Endothelial cell of umbilical vein (primary cell): ENCODE measurements at places on chromosomes 7 and 10. TPM values are rescaled to one million over a fixed set of nuclear protein-coding genes. Genes with fewer than 3 reads are reported as not detected.

DNA sequence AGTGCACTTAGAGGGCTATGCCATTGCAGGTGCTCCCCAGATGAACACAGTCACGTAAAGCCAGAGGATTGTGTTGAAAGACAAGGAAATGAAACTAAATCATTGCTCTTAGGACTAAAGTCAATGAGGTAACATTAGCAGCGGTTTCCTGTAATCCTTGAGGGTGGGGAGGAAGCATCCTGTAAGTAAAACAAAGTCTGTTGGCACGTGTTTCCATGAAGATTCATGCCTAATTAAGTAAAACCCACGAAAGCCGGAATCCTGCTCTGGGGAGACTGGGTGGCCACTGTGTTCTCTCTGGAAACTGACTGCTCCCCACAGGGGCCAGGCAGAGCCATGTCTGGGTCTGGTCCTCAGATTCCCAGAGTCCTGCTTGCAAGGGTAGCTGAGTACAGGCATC is 18.3 kb downstream of the STEAP1B start:
- DNase-seq, result peak; percentile 79

DNA sequence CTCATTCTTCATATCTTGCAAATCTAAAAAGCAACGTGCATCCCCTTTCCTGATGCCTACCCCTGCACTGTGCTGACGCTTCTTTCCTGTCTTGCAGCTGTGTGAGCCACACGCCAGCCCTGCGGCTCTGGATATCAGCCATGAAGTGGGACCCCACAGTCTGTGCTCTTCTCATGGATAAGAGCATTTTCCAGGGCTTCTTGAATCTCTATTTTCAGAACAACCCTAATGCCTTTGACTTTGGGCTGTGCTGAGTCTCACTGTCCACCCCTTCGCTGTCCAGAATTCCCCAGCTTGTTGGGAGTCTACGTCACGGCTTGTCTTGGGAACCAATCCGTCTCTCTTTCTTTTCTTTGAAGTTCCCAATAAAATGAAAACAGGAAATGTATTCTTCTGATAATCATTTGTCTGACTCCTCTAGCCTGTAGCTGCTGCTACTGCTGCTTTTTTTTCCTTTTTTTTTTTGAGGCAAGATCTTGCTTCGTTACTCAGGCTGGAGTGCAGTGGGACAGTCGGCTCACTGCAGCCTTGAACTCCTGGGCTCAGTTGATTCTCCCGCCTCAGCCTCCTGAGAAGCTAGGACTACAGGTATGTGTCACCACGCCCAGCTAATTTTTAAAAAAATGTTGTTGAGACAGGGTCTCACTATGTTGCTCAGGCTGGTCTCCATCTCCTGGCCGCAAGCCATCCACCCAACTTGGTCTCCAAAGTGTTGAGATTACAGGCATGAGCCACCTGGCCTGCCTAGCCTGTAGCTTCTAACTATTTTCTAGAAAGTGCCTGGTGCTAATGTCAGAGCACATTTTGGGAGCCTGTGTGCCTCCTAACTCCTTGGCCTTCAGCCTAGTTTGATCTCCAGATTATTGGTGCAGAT is 30.3 kb downstream of the GSTO2 start:
- DNase-seq, result peak; percentile 56

DNA sequence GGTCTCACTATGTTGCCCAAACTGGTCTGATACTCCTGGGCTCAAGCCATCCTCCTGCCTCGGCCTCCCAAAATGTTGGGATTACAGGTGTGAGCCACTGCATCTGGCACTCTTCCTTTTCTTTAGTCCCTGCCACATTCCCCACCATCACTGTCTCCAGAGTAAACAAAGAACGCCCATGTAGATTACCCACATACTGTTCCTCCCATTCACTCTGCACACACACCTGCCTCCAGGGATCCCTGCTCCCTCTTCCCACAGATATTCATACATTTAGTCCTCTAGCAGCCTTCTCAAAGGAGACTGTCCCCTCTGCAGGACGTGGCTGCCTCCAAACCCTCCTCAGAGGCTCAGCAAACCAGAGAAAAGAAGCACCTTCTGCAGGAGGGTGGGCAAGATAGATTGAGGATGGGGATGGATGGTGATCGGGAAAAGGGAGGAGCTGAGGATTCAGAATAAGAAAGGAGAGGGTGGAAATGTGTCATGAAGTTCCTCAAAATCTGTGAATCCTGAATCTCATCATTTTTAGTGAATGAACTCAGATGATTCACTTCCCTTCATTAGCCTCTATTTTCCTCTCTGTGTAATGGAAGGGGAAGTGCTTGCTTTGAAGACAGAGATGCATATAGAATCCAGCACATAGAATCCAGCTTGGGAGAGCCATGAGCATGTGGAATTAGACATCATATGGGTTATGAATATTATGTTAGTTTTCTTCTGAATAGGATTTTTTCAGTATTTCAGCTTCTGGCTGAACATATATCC is 5.5 kb upstream of the PLAU start:
- DNase-seq, result peak; percentile 55

DNA sequence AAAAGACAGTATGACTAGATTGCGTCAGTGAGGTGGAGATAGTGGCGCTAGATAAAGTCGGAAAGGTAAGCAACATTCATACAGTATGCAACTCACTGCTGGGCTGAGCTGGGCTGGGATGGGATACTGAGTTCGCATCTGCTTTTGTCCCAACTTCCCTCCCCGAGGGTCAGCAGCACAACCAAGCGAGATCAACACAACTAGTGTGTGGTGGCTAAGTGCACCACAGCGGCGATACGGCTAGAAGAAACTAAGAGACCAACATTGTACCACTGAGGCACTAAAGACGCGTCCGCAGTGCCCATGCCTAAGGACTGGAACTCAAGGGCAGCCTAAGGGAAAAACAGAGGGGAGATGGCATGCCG is 467 bp downstream of the EXOSC1 start:
- DNase-seq, result no peak

GRCh38 chr7:39621261-39621660 is 2.1 kb upstream of the RALA start:
- DNase-seq, result no peak

DNA sequence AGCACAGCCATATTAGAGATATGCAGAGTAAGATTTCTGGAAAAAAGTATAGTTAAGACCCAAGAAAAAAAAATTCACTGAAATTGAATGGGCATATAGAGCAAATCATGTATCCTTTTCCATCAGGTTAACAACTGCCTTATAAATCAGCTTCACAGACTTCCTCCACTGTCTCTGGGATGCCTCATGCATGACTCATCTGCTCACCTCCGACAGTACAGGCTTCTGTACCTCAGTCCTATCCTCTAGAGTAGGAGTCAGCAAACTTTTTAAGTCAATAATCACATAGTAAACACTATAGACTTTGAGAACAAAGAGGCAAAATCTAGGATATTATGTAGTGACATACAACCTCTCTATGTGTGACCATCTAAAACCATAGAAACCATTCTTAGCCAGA is 211.6 kb upstream of the SP8 start:
- no peak for DNase-seq

- peak; percentile 25 for DNase-seq
Observed at GRCh38 chr7:95102662-95103061, 195.3 kb downstream of the PPP1R9A start.

- no peak for DNase-seq
Observed at GRCh38 chr7:47007471-47007870, 574.4 kb downstream of the TNS3 start.

DNA sequence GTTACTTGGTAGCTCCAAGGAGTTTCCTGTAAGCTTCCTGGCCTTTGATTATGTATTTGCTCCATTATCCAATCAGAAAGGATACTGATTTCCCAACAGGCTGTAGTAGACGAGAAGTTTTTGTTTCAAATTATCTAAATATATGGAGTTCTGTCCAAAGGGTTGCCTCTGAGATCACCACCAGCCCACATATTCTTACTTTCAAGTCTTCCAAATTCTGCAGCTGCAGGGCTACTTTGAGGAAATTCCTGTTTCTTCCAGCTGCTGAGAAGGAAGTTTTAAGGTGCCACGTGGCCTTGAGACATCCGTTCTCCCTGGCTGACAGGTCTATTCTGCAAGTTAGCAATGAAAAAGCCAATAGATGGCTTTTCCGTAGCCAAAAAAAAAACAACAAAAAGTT is 286.0 kb downstream of the TWIST1 start:
- DNase-seq, result no peak

DNA sequence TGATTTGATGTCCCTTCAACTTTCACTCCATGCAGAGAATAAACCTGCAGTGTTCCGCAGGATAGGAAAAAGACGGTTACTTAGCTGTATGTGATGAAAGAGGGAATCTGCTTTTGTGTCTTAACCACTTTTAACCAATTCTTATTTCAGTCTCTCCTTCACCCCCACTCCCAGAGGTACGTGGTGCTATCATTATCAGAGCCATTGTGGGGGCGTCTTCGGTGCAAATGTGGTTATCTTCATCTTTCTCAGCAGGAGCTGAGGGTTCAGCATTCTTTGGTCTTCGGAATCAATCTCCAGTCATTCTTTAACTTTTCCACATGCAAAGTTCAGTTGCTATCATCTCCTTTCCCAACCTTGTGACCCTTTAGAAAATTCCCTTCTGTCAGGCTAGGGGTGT is 219.9 kb upstream of the LYZL1 start:
- DNase-seq, result no peak

- DNase-seq, result no peak
Observed at GRCh38 chr7:96004578-96004977, 232.2 kb downstream of the DYNC1I1 start.

- DNase-seq, result peak; percentile 62
Observed at GRCh38 chr10:95229724-95230627, 35.9 kb downstream of the ACSM6 start.

- no peak for DNase-seq
Observed at GRCh38 chr10:18233775-18234174, 93.6 kb downstream of the CACNB2 start.

DNA sequence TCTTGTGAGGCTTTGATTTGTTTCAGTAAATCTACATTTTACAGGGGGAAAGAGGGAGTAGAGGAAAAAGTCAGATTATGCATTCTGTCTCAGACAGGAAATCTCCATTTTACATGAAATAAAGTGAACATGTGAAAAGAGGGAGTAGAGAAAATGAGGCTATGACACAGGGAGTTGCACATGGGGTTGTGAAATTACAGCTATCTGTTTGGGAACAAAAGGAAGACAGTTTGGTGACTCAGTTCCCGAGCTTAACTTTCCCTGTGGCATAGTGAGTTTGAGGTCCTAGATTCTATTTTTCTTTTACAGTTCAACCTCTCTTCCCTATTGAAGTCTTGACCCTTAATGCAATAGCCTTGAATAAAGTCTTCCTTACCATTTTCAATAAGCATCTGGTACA is 63.2 kb upstream of the AGR3 start:
- no peak for DNase-seq

DNA sequence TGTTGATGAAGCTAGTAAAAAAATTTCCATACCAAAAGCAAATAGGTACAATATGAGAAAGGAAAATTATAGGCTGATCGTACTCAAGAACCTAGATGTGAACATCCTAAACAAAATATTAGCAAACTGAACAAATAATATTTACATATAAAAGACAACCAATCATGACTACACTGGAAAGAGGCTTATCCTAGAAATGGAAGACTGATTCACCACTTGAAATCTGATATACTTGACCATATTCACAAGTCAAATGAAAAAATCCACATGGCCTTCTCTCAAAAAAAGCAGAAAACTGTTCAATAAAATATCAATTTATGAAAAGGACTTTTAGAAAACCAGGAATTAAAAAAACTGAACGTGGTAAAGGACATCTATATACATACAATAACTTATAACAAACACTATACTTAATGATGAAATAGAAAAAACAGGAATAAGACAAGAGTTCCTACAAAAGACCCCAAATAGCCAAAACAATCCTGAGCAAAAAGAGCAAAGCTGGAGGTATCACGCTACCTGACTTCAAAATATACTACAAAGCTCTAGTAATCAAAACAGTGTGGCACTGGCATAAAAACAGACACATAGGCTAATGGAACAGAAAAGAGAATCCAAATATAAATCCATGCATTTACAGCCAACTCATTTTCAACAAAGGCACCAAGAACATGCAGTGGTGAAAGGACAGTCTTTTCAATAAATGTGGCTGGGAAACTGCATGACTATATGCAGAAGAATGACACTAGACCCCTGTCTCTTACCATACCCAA is 29.2 kb upstream of the FAM180A start:
- DNase-seq, result no peak

DNA sequence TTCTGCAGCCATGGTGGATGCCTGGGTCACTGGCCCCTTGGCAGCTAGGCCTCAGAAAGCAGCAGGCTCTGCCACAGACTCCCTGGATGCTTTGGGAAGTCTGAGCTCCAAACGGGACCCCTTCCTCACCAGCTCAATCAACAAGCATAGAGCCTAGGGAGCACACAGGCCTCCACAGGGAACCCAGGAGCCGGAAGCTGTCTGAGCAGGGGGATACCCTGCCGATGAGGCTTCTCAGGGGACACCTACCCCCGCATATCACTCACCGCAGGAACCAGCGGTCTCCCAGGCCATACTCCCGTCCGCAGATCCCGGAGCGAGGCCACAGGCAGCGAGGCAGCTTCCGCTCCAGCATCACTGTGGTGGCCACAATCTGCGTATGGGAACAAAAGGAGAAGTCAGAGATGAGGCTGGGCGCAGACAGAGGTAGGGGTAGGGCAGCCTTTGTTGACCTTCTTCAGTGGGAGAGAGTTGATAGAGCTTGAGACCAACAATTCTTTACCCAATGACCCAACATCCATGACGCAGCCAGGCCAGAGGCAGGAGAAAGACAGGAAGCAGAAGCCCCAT is 13.4 kb downstream of the TRPV6 start:
- no peak for DNase-seq

GRCh38 chr7:1532456-1533254 is 2.2 kb downstream of the MAFK start:
- peak; percentile 97 for DNase-seq

- DNase-seq, result no peak
Observed at GRCh38 chr7:6437251-6437650, 10.5 kb downstream of the DAGLB start.

GRCh38 chr7:22855049-22855392 is 32.4 kb upstream of the TOMM7 start:
- DNase-seq, result no peak

GRCh38 chr7:38020121-38020785 is 99.8 kb downstream of the EPDR1 start:
- no peak for DNase-seq

DNA sequence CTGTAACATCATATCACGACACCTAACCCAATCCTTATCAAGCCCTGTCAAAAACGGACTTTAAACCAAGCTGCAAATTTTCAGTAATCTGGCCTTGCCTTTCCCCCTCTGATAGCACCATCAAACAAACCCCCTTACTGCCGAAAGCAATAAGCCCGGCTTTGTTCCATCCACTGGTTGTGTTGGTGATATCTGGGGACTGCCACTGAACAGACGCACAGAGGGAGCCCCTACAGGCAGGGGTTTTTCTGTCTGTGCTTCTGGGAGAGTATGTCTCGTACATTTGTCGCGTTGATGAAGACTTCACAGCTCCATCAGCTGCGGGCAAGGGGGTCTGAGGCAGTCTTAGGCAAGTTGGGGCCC is 550 bp upstream of the PLAU start:
- DNase-seq, result no peak

The NAT16 gene
- total RNA-seq, result not detected in 2 replicates

The LIPM gene
- total RNA-seq, result not detected in 2 replicates

The FGL2 gene
- total RNA-seq, result not detected in 2 replicates

The PSTK gene
- 1.6 and 2.7 TPM in 2 replicates for total RNA-seq

The GPR15LG gene
- total RNA-seq, result not detected in 2 replicates

The TDRD1 gene
- not detected in 2 replicates for total RNA-seq

The SRRT gene
- 199 and 202 TPM in 2 replicates for total RNA-seq

The FAM241B gene
- total RNA-seq, result not detected in 2 replicates

The GNGT1 gene
- not detected in 2 replicates for total RNA-seq

The ACTR3C gene
- 0.69 TPM in 1 of 2 replicates, not detected in the other for total RNA-seq

The HOXA6 gene
- total RNA-seq, result 17.9 and 20.7 TPM in 2 replicates

The CYP2W1 gene
- total RNA-seq, result not detected in 2 replicates
